Dermis blood vessel endothelial cell (primary cell): ENCODE measurements at places on chromosomes 4 and X. TPM values are rescaled to one million over a fixed set of nuclear protein-coding genes. Genes with fewer than 3 reads are reported as not detected.

Gene RNF212
- total RNA-seq, result 0.85 and 1.1 TPM in 2 replicates

DNA sequence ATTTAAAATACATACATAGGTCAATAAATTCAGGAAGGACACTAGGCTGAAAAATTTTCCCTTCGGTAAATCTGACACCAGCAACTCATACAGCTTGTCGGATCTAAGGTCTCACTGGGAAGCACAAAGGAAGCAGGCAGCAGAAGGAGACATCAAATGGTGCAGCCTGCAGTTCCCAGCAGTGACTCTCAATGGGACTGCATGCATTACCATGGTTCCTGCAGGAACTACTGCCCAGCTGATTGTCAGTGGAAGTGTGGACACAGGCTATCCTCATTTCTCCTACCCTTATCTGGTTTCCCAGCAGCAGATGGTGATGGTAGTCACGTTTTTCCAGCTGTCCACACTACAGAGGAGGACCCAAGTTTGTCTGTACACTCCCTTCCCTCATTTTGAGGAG, 113.3 kb downstream of the PPP1R2C start:
- no peak for DNase-seq

- no peak for DNase-seq
These were observed 86.0 kb downstream of the WWC2 start for GRCh38 chr4:183185018-183185417.

DNA sequence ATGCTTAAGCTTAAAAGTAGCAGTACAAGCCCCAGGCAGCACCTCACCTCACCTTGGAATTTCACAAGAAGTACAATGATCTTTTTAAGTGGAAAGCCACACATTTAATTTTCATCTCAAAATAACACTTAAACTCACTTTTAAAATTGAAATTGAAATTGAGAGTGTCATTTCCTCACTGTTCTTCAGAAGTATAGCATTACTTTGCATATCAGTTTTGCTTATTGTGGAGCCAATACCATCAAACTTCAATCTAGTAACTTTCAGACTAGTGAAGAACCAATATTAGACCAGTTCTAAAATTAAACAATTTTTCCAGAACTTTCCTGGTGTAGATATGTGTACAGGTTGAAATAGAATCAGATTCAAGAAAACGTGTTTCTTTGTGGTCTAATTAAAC, 242.4 kb downstream of the NDST4 start:
- no peak for DNase-seq

Gene PUDP
- 11.4 and 17.2 TPM in 2 replicates for total RNA-seq

- DNase-seq, result no peak
These were observed 3.3 kb downstream of the PDZD4 start for GRCh38 chrX:153827016-153827415.

- DNase-seq, result no peak
These were observed 76.8 kb downstream of the EVC2 start for GRCh38 chr4:5631352-5632065.

DNA sequence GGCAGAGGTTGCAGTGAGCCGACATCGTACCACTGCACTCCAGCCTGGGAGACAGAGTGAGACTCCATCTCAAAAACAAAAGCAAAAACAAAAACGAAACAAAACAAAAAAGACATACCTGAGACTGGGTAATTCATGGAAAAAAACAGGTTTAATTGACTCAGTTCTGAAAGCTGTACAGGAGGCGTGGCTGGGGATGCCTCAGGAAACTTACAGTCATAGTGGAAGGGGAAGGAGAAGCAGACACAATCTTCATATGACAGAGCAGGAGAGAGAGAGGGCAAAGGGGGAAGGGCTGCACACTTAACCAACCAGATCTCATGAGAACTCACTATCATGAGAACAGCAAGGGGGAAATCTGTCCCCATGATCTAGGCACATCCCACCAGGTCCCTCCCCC, 229.5 kb downstream of the STK32B start:
- no peak for DNase-seq

GRCh38 chr4:80229590-80229989, 32.3 kb downstream of the PRDM8 start:
- no peak for DNase-seq

DNA sequence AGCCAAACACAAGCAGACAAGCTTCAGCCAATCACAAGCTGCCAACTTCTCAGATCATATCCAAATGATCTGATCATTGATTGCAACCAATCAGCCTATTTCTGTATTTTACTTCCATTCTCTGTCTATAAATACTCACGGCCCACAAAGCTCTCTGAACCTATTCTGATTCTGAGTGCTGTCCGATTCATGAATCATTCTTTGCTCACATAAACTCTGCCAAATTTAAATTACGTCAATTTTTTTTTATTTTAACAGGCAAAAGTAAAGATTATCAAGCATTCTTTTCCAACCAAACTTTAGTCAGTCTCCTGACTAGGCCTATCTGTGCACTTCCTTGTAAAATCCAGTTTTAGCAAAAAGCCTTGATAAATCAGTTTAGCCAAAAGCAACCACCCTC, 1.8 kb upstream of the TCEANC start:
- DNase-seq, result no peak

Gene CXorf51A
- not detected in 2 replicates for total RNA-seq

DNA sequence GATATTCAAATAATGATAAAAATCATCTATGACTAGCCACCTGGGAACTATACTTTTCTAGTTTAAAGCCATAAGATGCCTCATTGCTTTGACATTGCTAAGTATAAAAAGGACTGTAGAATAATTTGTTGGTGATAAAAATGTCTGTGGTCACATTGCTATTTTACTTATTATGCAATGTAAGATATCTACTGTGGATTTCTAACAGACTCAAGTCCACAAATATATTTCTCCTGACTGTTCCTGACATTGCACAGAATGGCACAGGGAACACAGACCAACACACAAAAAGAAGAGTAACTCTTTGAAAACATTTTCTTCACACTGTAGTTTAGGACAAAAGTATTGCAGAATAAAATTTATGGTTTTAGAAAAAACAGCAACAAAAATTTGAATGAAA, 2.2 kb upstream of the TMPRSS11E start:
- DNase-seq, result no peak

Gene ADRA2C
- 0.17 TPM in 1 of 2 replicates, not detected in the other for total RNA-seq

DNA sequence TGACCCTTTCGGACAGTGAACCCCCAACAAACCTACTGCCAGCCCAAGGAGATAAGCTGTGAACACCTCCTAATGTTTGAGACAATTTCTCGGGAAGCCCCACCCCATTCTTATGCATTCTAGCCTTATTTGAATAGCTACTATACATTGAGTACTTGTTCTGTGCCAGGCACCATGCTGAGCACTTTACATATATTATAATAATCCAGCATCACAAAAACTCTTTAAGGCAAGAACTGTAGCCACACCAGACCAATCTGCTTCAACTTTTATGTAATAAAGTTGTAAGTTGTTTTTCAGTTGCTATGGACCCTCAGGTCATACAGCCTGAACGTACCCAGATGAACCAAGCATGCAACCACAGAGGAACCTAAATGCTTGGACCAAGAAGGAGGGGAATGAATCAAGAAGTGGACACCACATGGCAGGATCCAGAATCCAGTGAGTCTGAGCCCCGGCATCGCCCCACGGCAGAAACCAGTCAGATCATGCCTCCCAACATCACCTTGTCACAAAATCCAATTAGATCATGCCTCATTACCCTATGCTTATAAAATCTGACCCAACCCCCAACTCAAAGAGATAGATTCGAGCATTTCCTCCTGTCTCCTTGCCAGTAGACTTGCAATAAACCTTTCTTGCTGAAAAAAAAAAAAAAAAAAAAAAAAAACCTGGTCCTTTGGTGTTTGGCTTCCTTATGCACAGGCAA, 225.0 kb downstream of the QDPR start:
- DNase-seq, result no peak

Gene GUCY2F
- under 0.01 TPM in 1 of 2 replicates, not detected in the other for total RNA-seq

DNA sequence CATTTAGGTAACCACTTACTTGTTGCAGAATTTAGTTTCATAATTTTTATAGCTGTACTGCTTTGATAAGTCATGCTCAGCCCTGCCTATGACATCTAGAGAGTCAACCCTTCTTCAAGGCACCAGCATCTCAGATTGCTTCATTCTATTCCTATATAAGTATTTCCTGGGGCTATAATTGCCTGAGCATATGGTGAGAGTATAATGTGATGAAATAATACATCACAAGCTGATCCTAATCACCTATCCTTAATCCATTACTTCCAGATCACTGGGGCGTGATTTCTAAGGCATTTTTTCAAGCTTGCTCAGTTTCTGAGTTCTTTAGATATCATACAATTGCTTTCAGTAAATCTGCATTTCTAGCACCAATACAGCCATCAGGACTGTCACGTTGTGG, 200.0 kb upstream of the NPY2R start:
- no peak for DNase-seq

Gene VCX3B
- not detected in 2 replicates for total RNA-seq

Gene JAKMIP1
- total RNA-seq, result not detected in 2 replicates

Gene H2BW2
- total RNA-seq, result not detected in 2 replicates

Gene SSX2B
- not detected in 2 replicates for total RNA-seq

GRCh38 chr4:23166919-23167318, 474.2 kb downstream of the GBA3 start:
- no peak for DNase-seq

DNA sequence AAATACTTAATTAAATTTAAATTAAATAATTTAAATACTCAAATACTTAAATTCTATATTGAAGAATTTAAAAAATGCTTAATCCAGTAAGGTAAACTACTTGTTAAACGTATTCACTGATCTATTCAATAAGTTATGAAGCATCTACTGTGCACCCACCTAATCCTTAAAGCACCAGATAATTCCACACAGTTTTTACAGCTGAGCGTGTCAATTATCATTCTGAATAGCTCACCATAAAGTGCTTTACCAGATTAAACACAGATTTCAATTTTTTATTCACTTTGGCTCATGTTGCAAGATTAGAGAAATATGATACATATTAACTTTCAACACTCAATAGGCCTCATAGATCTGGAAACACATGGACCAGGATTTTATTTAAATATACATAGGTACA, 79.2 kb upstream of the DDIT4L start:
- no peak for DNase-seq

DNA sequence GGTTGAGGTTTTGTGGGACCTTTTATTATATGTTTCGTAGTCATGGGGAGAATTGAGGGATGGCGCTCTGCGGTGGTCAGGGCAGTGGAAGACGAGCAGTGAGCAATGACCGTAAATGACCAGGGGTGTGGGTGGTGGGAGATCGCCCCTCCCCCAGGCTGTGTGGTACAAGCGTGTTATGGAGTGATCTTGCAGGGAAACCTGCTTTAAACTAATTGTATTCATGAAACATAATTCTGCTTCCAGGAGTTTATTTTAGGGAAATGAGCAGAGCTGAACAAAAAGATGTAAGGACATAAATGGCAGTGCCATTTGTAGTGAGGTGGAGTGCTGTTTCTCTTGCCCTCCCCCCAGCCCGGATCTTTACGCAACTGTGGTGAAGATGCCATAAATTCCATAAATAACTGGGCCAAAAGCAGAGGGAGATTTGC, 20.2 kb downstream of the GYG2 start:
- DNase-seq, result no peak

Gene PRSS12
- total RNA-seq, result 0.17 and 8.2 TPM in 2 replicates

GRCh38 chrX:130770615-130771014, 132.4 kb downstream of the ENOX2 start:
- DNase-seq, result peak; percentile 72

- peak; percentile 24 for DNase-seq
These were observed 605 bp upstream of the FAT1 start for GRCh38 chr4:186724058-186724863.

- DNase-seq, result no peak
These were observed 87.9 kb downstream of the EVC start for GRCh38 chr4:5798946-5799345.

- peak; percentile 14 for DNase-seq
These were observed 898 bp downstream of the CMC4 start for GRCh38 chrX:155070038-155070437.

Gene PWWP3B
- not detected in 2 replicates for total RNA-seq

Gene TRIM61
- total RNA-seq, result not detected in 2 replicates

- DNase-seq, result no peak
These were observed 10.8 kb upstream of the RHOH start for GRCh38 chr4:40185830-40186664.

- DNase-seq, result peak; percentile 11
These were observed 1.7 kb downstream of the OCIAD1 start for GRCh38 chr4:48832571-48832970.

- no peak for DNase-seq
These were observed 6.3 kb downstream of the EFNB1 start for GRCh38 chrX:68835104-68835442.

- DNase-seq, result peak; percentile 64
These were observed 3.4 kb downstream of the PF4V1 start for GRCh38 chr4:73856518-73856917.

Gene ENAM
- not detected in 2 replicates for total RNA-seq
